HuH-7.5 (cell line): ENCODE measurements at places on chromosomes 3 and 15.
A peak's percentile ranks its signal among the peaks of the same experiment; 100 is the strongest.

DNA sequence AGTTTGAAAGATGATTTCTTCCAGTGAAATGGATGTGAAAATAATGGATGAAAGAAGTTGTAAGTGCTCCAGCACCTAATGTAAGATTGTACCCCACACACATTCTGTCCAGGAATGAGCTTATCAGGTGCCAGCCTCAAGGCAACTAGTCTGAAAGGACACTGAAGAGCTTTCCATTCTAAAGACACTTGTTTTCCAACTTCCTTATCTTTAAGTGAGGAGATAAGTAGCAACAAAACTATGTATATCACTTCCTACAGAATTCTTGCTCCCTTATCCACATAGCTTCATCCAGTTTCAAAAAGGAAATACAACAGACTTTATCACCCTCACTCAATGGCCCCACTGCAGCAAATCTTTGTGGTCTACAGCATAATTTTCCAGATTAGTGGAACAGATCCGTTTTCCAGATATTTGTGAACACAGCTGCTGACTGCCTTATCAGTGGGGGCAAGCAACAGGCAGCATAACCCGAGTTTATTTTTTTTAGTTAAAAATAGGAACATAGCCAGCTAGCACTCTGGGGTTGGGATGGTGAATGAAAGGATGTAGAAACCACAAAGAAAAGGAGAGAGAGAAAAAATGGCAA, 60.6 kb downstream of the CD200R1L start:
- DNase-seq = no peak

DNA sequence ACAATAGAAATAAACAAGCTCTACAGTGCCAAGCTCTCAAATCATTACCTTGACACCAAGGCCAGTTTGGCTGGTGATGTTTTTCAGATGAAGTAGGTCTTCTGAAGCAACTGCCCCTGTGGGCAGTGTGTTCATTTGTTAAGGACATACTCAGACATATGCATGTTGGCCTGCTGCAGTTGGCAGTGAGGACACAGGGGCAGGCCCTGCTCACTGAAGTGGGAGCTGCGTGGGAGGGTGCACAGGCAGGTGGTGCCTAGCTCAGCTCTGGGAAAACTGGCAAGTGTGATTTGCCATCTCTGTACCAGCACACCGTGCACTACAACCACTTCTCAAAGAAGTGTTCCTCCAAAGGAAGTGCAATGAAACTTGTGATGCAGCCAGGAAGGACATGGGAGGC, 28.5 kb upstream of the SNRK start:
- DNase-seq = no peak

DNA sequence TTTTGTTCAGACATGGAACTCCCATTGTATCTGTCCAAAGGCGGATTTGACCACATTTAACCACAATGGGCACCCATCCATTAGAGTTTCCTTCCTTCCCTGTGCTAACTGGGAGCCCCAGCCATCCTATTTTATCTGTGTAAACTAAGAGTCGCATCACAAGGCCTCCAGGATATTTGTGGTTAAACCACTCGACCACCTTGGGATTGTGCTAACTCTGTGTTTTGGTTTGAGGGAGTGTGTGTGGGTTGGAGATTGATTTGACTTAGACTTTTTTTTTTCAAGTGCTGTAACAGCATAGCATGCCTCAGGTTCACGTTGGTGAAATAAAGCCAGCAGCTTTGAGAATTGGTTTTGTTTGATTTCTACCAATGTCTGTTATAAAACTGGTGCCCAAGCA, 100.4 kb upstream of the TP63 start:
- DNase-seq = no peak

DNA sequence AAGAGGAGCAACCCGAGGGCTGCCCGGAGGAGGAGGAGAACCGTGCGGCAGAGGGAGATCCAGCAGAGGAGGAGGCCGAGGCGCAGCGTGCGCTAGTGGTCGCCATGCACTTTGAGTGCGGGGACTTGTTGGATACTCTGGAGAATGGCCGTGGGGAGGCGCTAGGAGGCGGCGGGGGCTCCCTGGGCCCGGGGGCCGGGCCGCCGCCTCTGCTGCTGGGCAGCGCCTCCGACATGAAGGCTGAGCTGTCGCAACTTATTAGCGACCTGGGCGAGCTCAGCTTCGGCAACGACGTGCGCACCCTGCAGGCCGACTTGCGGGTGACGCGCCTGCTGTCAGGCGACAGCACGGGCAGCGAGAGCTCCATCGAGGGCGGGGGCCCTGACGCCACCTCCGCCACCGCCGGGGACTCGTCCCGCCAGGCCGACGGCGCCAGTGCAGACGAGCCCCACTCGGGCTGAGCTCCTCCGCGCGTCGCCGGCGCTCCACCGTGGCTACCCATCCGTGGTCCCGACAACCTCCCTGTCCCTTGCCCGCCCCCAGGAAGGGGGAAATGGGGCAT, 2.0 kb downstream of the FAM43A start:
- DNase-seq = no peak

DNA sequence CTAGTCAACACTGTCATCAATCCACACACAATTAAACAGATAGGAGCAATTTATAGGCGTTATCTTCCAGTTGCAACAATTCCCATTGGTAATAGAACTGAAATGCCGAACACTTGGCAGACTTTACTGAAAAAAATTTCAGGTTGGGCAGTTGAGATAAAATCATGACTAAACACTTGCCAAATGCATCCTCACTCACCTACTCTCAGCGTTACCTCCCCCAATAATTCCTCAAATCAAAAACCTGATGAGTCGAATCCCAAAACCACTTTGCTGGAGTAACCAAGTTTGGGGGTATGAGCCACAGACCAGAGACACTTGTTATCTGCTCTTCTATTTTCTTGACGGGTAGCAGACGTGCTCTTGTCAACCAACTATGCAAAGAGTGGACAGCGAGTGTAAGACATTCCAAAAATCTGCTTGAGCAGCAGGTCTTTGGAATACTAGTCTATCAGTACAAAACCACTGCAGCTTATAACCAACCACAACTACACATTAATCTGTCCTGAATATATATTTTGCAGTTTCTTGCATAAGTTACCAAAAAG, 30.3 kb downstream of the PPP1R2 start:
- DNase-seq = no peak

- DNase-seq = no peak
These were observed 856.1 kb downstream of the SI start for GRCh38 chr3:164222197-164222596.

DNA sequence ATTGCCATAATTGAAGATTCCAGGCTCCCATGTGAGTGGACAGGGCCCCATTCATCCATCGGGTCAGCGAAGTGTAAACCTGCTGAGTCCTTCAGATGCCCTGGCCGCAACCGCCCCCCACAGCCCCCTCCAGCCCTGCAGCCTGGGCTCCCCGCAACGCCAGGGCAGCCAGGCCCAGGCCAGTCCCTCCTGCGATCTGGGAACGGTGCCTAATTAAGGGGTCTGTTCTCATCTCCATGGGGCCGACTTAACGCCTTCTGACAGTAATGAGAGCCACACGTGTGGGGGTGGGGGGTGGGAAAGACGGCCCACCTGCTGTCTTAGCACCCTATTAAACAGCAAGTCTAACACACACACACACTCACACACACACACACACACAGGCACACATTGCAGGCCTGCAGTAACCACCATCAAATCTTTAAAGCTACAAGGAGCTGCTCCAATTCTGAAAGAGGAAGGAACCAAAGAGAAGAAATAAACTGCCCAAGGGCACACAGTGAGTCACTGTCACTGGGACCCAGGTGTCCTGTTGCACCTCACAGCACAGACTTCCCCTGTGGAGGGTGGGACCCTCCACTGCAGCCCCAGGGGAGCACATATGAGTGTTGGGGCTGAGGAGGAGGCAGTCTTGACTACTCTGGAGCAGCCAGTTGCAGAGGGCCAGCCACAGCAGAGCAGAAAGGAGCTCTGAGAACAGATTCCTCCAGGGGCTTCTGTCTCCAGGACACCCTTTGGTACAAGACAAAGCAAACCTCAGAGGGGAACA, 31.8 kb upstream of the HES1 start:
- DNase-seq = no peak

- DNase-seq = peak; percentile 3
These were observed 9.1 kb upstream of the NCKIPSD start for GRCh38 chr3:48694610-48695392.
